ENCODE measurements at places on chromosomes 4 and X.

GRCh38 chrX:123171781-123172180, 12.3 kb upstream of the GRIA3 start:
- no peak for DNase-seq

DNA sequence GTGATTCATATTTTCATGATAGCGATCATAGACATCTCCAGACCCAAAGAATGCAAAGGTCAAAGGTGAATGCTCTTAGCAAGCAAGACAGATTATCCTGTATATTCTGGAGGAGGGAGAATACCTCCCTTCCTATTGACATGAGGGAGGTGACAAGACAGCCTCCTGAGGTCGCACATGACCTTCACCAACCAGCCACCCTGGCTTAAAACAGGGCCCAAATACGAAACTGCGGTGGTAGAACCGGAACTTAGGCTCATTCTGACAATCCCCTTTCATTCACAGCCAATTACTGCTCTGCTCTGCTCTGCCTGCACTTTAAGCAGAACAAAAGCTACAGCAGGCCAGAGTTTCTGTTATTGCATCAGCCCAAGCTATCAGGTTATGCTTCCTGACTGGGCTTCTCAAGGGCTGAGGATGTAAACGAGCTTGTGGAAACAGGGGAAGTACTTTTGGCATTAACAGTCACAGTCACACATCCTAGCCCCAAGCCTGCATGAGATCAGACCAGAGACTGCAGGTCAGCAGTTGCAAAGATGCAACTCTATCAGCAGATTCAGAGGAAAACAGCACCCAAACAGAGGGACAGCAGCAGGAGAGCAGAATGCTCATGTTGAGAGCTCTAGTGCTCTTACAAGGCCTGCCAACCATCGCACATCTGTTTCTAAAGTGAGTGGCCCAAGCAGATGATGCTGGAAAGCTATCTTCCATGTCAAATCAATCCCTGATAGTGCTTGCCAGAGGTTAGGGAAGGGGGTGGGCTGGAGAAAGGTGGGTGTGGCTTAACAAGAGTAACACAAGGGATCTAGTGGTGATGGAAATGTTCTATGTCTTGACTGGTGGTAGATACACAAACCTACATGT, 51.3 kb upstream of the MAP3K15 start:
- no peak for DNase-seq

GRCh38 chr4:183214912-183215488, 105.1 kb downstream of the CLDN22 start:
- no peak for DNase-seq

GRCh38 chr4:7427831-7428260, 6.9 kb downstream of the PSAPL1 start:
- DNase-seq, result no peak

DNA sequence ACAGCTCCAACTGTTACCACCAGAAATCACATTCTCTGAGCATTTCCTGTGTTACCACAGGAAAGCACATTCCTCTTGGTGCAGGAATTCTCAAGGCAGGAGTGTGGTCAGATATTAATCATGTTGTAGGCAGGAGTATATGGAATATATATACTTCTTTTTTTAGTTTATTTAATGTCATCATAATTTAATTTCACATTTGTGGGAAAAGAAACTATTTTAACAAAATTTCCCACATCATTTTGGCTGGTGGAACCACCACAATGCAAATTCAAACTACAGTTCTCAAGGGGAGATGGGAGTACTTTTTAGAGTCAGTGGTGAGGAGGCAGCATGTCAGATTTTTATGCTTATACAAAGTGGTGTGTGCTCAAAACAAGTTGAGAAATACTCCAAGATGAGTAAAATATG, 139.0 kb downstream of the ATP10D start:
- DNase-seq, result no peak

DNA sequence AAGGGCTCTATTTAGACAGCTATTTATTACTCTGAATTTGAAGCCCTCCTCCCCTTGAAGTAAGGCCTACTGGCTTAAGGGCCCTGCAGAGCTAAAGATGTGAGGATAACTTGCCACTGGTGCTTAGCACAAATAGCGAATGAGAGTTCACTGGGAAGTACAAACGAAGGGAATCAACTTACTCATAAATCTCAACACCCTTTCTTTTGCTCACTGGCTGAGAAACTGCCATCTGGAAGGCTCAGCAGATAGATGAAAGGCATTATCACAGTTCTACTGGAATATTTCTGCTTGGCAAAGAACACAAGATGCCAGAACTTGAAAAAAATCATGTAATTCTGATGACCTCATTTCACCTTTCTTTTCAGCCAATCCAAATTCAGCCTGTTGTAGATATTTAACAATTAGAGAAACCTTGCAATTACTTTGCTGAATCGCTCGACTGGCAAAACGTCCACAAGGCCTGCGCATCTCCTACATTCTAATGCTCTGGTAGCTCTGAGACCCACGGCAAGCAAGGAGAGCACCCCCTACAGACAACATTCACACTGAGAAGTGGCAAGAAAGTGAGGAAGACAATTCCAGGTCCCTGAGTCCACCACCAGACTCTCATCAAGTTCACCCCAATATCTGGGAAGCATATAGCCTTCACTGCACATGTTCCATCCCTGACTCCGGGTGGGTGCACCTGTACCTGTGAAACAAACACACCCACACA, 27.5 kb downstream of the TSPAN5 start:
- no peak for DNase-seq

- DNase-seq, result no peak
These were observed 558.8 kb downstream of the MID1IP1 start for GRCh38 chrX:39360101-39360500.

GRCh38 chr4:128371001-128371777, 83.6 kb upstream of the PGRMC2 start:
- no peak for DNase-seq

All from stimulated activated CD8-positive, alpha-beta memory T cell treated with anti-CD3 and anti-CD28 coated beads, Interleukin-12 subunit alpha, Interleukin-12 subunit beta, amount 100 ng/mL, for 1 hour (primary cell).